ENCODE measurements at places on chromosomes 3 and 15.
A peak's percentile ranks its signal among the peaks of the same experiment; 100 is the strongest.

DNA sequence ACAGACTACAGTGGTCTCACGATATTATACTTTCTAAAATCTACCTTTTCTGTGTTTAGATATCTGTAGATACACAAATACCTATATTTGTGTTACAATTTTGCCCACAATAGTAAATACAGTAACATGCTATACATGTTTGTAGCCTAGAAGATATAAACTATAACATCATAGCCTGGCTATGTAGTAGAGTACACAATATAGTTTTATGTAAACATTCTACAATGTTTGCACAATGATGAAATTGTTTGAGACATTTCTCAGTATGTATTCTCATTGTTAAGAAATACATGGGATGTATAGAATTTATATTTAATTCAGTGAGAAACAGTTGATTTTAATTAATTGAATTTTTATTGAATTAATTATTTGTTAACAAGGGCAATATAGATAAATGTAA lies 1367.0 kb downstream of the OTOL1 start:
- DNase-seq, result no peak

DNA sequence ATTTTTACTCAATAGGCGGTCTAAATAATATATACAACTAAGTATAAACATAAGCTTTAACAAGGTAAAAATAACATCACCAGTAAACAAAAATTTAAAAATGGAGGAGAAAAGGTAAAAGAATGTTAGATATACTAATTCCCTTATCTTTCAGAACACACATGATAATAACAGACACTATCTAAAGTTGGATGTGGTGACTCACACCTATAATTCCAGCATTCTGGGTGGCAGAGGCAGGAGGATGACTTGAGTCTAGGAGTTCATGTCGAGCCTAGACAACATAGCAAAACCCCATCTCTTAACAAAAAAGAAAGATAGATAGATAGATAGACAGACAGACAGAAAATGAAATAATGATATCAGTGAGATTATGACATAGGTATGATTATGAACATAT lies 85.1 kb downstream of the STAG1 start:
- peak; percentile 53 for DNase-seq

DNA sequence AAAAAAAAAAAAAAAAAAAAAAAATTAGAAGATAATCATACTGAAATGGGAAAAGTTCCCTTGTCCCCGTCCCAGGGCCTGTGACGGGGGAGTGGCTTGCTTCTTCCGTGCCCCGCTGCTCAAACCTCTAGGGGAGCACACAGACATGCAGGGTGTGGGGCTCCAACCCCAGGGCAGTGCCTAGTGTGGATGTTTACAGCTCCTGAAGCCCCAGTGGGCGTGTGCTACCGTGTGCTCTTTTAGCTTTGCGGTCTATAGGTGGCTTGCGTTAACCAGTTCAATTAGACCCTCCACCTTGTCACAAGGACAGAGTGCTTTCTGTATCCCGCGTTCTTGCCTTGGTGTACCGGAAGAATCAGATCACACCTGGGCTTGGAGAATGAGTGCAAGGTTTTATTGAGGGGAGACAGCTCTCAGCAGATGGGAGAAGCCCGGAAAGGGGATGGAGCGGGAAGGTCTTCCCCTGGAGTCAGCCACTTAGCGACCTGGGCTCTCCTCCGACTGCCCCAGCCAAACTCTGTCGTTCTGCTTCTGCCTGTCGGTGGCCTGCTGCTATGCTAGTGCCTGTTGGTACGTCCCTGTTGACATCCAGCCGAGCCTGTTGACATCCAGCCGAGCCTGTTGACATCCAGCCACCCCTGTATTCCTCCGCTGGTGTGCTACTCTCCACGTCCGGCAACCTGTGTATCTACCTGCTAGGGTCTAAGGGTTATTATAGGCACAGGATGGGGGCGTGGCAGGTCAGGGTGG lies 569.8 kb downstream of the VGLL3 start:
- no peak for DNase-seq

DNA sequence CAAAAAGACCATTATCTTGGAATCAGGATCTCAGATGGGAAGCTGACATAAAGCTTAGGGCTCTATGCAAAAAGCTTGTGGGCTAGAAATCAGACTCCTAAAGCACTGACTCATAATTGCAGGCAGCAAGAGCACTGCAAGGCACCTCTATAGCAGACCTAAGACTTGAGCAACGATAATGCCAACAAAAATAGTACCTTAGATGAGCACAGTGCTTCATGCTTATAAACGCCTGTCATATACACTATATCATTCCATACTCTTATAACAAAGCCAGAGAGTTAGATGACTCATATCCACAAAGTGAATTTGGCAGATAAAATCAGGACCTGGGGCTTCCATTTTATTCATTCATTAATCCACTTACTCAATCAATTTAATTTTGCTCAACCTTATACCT lies 560.8 kb downstream of the MCTP2 start:
- DNase-seq, result peak; percentile 65

DNA sequence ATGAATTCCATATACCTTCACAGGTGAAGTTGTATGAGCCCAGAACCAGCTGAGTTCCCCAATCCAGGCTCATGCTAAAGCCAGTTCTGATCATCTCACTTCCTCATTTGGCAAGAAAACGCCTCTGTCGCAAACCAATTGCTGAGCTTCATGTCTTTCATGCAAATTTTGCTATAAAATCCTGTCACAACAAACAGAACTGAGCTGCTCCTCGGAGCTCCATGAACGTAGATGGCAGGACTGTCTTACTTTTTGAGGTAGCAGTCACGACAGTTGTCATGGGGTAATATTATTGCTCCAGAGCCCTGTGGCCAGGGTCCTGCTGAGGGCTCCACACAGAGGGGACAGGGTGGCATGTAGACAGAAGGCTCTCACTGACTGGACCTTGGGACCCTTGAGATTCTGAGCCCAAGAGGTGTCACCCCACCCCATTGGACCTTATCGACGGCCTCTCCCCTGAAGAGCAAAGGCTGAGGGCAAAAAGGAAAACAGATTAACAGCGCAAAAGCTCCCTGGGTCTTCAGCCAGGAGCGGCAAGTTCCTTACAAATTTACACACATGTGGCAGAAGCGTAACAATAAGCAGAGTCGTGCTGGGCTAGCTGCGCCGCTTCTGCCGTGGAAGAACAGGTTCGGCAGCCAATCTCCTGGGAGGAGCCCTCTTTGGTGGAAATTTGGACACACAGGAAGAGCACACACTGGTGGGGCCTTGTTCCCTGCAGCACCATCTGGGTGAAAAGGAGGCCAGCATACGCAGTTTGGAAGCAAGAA lies 249.2 kb downstream of the OPA1 start:
- no peak for DNase-seq

- DNase-seq, result no peak
Measured at GRCh38 chr3:140733623-140734022, 55.8 kb downstream of the TRIM42 start.

GRCh38 chr3:24684506-24685023 lies 189.9 kb upstream of the THRB start:
- no peak for DNase-seq

GRCh38 chr3:126449621-126450051 lies 26.1 kb downstream of the ZXDC start:
- DNase-seq, result no peak

- DNase-seq, result no peak
Measured at GRCh38 chr3:188749010-188749617, 422.7 kb upstream of the TPRG1 start.

DNA sequence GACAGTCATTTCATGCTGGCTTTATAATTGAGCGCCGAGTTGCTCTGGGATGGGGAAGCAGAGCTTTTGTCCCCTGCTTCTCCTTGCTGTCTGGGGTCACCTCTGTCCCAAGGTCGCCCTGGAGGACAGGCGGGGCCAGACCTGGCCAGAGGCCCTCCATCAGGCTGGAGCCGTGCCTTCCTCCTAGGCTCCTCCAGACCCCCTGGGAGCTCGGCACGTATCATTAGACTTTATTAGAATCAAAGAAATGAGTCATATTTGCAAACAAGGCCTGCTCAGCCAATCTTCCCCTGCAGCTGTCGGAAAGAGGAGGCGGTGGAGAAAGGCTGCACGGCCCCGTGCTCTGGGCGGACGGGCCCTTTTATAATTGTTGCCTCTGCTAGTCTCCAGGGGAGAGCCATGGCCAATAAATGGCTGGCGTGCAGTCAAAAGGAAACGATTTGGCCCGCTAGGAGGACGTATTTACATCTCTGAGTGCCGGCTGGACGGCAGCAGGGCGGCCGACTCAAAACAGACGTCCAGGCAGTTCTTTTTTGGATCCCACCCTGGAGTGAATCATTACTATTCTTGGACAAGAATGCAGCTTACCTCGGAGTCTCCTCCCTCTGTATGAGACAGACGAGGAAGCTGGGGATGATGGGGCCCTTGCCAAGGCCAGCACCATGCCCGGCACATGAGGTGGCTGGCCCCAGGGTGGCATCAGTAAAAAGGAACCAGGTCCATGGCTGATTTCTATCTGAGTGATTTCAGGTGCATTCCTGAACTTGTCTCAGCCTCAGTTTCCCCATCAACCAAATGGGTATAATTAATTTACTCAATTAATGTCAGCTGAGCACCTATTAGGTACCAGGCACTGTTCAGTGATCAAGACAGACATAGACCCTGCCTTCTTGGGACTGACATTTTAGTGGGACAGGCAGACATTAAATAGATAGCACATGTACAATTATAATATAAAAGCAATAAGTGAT lies 50.6 kb downstream of the SLC6A6 start:
- DNase-seq, result peak; percentile 94

DNA sequence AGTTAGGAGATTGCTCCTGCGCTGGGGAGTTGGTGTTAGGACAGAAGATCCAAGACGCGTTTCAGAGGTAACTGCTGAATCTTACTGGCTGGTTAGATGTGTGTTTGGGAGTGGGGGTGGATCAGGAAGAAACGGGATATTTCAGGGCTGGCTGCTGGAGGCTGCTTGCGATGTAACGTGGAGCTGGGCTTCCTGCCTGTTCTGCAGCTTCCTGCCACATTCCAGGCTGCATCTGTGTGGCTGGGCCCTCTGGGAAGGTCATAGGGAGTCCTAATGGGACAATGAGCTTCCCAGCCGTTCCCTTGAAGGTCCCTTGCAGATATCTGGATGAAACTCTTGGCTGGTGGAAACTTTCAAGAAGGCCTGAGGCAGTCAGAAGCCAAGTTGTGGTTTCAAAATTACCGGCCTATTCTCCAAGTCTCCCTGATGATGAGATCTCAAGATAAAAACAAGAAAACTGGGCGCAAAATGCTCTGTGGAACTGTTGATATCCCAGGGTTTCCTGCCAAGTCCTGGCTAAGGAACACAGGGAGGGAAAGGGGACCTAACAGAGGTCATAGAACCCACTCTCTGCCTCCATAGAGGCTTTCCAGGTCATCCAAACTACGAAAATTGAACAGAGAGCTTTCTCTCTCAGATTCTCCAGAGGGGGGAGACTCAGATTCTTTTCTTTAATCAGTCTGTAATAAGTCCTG lies 67.0 kb downstream of the NOX5 start:
- DNase-seq, result peak; percentile 25
